ENCODE measurements at places on chromosomes 3 and 15. TPM values are rescaled to one million over a fixed set of nuclear protein-coding genes. Genes with fewer than 3 reads are reported as not detected.

DNA sequence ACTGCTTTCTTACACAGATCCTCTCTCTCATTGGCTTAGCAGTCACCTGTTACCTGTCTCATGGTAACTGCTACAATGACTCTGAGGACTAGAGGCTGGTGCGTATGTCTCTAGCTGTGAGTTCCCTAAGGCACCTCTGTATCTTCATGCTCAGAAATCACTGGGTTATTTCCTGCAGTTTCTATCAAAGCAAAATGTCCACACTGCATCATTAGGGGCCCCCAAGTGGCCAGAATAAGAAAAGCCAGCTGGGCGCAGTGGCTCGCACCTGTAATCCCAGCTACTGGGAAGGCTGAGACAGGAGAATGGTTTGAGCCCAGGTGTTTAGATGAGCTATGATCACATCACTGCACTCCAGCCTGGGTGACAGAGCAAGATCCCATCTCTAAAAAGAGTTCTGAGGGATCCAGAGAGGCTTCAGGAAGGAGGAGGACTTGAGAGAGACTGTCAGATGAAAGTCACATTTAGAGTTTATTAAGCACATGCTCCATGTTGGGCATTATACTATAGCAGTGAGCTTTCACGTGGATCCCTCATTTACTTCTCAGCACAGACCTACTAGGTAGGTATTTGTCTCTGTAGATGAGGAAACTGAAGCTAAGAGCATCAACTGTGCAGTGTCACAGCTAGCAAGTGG lies 2.3 kb upstream of the VPS18 start:
- no peak for DNase-seq

DNA sequence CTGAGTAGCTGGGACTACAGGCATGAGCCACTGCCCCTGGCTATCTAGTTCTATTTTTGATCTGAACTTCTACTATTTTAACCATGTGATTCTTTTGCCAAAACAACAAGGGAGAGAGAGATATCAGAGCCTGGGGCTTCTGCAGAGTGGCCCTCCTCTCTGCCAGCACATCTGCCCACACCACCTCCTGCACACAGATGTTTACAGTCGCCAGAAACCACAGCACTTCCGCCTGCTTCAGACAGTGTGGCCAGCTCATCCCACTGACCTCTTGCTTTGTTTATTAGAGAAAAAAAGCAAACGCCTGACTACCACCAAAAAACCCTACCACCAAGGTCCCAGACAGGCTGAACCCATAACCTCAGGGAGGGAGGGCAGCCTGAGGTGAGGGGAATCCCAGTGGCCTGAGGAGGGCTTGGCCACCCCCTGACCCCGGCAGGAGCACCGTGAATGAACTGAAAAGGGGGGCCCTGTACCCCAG lies 85.9 kb upstream of the ABHD2 start:
- DNase-seq = no peak

DNA sequence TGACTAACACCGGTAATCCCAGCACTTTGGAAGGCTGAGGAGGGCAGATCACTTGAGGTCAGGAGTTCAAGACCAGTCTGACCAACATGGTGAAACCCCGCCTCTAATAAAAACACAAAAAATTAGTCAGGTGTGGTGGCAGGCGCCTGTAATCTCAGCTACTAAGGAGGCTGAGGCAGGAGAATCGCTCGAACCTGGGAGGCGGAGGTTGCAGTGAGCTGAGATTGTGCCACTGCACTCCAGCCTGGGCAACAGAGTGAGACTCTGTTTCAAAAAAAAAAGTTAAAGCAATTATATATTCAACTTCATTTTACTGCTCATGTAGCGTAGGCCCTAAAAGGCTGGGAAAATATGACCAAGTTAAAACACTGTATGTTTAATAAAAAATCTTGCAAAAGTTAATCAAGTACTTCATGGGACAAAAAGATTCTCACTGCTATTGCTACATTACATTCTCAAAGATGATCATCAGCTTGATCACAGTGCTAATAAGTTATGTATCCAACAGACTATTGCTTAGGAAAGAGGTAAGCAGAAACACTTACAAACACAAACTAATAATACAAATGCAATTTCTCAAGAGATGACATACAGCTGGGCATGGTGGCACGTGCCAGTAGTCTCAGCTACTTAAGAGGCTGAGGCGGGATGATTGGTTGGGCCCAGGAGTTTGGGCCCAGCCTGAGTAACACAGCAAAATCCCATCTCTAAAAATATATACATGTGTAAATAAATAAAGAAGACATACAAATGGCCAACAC lies 2.7 kb downstream of the COPS2 start:
- no peak for DNase-seq

DNA sequence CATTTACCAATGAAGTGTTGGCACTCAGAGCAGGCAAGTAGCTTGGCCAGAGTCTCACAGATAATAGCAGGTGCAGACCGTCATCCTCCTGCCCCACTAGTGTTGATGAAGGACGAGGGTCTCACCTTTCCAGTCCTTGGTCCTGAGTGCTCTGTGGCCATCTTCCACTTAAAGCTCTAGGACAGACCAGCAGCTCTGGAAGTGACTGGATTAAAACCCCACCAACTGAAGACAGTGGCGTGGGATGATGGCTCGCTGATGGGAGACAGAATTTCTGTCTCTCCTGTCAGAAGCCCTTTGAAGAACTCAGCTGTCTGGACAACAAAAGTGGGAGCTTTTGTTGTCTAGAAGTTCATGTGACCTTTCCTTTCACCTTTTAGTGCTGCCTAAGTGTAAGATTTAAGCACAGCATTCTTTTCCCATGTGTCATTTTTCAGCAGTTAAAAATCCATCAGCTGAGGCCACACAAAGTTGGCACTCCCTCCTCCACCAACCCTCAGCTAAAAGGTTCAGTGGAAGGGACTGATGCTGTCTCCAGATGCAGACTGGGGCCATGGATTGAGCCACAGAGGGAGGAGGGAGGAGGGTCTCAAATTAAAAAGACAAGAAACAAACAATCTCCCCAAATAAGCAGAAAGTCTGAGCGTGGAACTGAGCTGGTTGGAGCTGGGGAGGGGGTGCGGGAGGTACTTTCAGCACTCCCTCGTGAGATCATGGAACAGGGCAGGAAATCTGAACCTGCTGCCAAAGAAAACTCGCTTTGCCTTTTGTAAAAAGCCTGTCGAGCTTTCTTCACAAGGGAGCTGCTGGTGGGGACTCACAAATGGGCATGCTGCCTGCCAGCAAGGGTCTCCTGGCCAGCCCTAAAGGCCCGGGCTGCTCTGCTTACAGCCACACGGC lies 148.5 kb upstream of the CTDSPL start:
- DNase-seq = no peak

GRCh38 chr3:29796808-29797207 lies 515.9 kb downstream of the RBMS3 start:
- no peak for DNase-seq

- DNase-seq = no peak
Observed at GRCh38 chr3:35492841-35493240, 146.5 kb upstream of the ARPP21 start.

CCPG1 gene
- 29.4 TPM for polyA plus RNA-seq

GRCh38 chr3:27290760-27291159 lies 78.4 kb downstream of the NEK10 start:
- DNase-seq = no peak

IGSF10 gene
- 5.5 TPM for polyA plus RNA-seq

BNC1 gene
- polyA plus RNA-seq = 1.8 TPM

DNA sequence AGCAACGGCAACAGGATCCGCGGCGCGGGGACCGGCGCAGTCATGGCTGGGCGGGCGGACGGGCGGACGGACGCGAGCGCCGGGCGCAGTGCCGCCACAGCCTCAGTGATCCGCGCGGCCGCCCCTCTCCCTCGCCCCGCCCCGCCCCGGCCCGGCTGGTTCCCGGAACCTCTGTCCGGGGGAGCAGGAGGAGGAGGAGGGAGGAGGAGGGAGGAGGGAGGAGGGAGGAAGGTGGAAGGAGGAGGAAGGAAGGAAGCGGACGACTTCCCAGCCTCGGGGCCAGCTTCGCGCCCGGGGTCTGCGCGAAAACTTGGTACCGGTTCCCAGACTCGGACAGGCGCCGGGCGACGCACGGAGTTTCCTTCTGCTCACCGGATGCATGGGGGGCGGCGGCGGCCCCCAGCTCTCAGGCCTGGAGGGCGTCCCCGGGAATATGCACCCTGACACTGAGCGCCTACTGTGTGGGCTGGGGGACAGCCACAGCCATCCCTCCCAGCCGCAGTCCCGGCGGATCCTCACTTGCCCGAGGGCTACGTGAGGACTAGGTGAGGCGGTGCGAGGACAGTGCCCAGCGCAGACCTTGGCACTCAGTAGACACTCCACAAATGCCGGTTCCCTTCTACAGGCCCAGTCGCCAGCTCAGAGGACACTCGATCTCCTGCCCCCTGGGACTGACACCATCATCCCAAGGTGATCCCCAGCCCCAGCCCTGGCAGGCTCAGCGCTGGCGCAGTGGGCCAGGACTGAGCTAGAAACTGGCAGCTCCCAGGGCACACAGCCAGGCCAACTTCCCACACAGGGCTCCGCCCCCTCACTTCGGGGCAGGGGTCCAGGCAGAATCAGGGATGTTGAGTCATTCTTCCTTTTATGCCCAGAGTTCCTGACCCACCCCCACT lies at the start of gene SHISA5:
SHISA5 (minus strand) TSS at position 124 of the 896 bp plus-strand sequence; CDS start at position 44, 80 bp downstream.
- no peak for DNase-seq

DNA sequence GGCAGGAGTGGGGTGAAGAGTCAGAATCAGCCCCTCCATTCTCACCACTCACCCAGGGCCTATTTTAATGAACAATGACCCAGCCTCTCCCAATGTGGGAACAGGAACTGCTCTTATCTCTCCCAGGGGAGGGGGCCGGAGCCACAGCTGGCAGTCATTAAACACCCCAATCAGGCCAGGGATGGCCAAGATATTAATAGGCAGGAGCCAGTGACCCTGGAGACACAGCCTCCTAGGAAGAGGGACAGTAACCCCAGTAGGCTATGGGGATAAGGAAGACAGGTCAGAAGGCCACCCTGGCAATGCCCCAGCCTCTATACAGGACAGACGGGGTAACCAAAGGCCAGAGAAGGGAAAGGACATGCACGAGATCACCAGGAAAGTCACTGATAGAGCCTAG lies 38.6 kb downstream of the VIPR1 start:
- DNase-seq = no peak

DNA sequence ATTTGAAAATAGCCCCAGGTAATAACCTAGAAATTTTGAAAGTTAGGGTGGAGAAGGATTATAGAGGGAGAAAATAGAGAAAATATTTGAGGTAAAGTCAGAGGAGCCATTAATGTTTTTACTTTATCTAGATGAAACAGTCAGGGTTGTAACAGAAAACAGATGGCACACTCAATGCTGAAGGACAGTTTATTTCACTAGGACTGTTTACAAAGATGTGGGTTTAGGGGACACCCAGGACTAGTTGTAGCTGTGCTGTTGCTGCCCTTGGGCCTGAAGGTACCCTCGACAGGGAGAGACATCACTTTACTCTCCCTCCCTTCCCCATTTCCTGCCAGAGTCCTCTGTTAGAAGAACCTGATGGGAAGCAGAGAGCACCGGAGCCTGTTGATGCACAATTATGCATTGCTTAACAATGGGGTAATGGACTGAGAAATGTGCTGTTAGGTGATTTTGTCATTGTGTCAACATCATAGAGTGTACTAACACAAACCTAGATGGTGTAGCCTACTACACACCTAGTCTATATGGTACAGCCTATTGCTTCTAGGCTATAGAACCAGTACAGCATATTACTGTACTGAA lies 103.8 kb downstream of the GALK2 start:
- DNase-seq = no peak

NME9 gene
- polyA plus RNA-seq = 0.90 TPM

GRCh38 chr15:64651601-64652191 lies 123.7 kb downstream of the RBPMS2 start:
- no peak for DNase-seq

DNA sequence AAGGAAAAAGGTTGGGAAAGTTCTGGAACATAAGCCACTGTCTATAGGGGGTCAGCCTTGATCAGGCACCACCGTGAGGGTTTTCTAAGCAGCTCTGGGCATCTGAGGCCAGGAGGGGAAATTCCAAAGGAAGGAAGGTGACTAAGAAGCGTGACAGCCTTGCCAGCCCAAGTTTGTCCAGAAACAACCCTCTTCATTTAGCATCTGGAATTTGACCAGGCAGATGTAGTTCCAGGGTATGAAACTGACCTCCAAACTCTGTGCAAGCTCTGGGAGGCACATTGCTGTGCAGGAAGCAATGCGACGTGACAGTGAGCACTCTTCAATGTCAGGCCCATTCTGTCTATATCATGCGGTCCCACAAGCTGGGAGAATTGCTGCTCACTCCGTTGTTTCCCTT lies 85.4 kb upstream of the TPM1 start:
- no peak for DNase-seq

All from forelimb muscle (tissue), 1 donor.